ENCODE measurements at places on chromosomes 1 and 21.
A peak's percentile ranks its signal among the peaks of the same experiment; 100 is the strongest.

- DNase-seq: peak; percentile 81
These were observed 1.1 kb downstream of the GABPA start for GRCh38 chr21:25735646-25736597.

- DNase-seq: no peak
These were observed 392.3 kb upstream of the ADAMTS5 start for GRCh38 chr21:27359141-27359540.

GRCh38 chr1:184747089-184747955 lies 7.3 kb downstream of the EDEM3 start:
- no peak for DNase-seq

DNA sequence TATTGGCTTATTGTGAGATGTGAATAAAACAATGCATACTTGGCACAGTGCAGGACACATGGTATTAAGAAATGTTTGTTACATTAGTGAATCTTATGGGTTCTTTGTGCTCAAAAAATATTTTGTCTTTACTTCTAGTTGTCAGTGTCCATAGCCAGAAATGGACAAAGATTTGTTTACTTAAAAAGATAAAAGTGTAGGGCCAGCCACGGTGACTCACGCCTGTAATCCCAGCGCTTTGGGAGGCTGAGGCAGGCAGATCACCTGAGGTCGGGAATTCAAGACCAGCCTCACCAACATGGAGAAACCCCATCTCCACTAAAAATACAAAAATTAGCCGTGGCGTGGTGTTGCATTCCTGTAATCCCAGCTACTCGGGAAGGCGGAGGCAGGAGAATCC lies 654.6 kb upstream of the NEGR1 start:
- DNase-seq: no peak

DNA sequence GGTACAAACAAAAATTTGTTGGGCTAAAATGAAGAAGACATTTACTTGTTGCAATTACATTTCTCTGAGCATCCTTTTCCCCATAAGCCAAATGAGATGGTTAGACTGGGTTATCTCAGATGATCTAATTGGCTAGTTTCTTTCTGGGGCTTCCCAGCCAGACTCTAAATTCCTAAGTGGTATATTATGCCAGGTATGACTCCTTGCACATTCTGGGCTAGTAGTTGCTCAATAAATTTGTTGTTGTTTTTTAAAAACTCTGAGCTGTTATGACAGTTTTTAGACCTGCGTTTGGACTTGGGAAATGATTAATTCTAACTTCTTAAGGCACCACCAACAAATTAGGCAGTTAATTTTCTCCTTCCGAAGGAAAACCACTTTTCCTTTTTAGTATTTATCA lies 66.1 kb downstream of the UCK2 start:
- DNase-seq: no peak
